ENCODE measurements at places on chromosomes 7 and 10.

GRCh38 chr7:37116093-37116701 is 332.5 kb downstream of the ELMO1 start:
- DNase-seq: no peak

- no peak for DNase-seq
Observed at GRCh38 chr7:133355325-133355708, 102.4 kb downstream of the EXOC4 start.

DNA sequence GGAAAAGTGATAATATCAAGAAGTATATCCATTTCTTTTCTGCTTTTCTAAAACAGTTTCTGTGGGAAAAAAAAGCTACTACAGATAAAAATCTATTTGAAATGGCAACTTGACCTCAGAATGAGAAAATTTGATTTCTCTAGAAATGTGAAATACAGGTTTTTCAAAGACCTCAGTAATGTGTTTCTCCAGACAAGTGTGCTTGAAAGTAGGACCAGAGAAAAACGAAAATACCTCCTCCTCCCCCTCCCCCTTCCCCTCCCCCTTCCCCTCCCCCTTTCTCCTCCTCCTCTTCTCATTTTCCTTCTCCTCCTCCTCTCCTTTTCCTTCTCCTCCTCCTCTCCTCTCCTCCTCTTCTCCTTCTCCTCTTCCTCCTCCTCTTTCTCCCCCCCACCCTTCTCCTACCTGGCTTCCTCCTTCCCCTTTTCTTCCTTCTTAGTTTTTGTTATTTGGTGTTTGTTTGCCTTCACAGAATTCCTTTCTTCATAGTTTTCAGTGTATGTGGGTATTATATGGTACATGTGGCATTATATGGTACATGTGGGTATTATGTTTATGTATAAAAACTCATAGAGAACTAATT is 179.4 kb downstream of the CDK14 start:
- DNase-seq: no peak

DNA sequence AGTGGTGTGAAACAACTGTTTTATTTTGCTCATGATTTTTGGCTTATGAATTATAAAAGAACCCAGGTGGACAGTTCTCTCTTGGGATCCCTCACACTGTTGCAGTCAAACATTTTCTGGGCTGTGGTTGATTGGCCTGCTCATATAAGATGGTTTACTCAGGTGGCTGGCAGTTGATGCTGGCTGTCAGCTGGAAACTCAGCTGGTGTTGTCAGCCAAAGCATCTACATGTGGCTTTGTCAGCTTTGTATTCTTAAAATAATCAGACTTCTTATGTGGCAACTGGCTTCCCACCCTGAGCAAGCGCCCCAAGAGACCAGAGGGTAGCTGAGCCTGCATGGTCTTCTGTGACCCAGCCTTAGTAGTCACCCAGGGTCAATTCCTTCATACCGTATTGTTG is 534.7 kb downstream of the NRG3 start:
- DNase-seq: no peak

- no peak for DNase-seq
Observed at GRCh38 chr10:38038932-38039245, 28.4 kb downstream of the ZNF33A start.

DNA sequence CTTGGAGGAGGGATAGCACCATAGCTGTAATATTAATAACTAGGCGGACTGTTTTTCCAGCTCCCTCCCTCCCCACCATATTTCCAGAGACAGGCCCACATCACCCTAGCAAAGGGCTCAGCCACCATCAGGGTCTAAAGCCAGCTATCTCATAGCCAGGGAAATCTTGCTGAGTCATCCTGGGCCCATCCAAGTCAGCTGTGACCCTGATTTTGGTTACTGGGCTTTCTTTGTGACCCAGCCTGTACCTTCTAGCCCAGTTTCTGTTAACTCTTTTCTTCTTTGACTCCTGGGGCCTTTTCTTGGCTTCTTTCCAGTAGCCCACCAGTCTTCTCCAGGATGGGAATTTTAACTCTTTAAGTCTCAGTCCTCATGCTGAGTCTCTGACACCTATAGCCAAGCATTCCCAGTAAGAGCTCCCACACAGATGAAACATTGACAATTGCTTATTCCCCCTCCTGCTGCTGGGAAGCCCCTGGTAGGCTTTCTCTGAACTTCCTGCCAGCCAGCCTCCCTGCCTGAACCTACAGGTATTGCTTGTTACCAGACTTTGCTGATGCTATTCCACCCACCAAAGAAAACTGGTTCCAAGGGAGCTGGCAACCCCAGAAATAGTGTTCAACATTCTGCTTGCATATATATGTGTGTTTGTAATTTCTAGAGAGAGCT is 34.8 kb upstream of the ADO start:
- DNase-seq: no peak

GRCh38 chr10:57692255-57692980 is 575.3 kb downstream of the IPMK start:
- no peak for DNase-seq

DNA sequence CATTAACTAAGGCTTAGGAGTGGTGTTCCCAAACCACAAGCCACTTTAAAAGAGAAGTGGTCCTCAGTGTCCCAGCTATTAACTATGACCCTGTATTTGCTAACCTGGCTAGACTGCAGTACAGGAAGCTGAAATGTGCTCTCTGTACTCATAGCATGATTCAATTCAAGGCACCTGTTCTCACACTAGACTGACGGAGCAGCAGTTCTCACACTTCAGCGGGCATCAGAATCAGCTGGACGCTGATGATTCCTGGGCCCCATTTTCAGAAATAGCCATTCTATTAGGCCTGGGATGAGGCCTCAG is 24.5 kb upstream of the MSRB2 start:
- DNase-seq: no peak

GRCh38 chr10:112763916-112764520 is 186.0 kb upstream of the TCF7L2 start:
- no peak for DNase-seq

GRCh38 chr10:97046456-97047082 is 139.2 kb downstream of the SLIT1 start:
- DNase-seq: no peak

DNA sequence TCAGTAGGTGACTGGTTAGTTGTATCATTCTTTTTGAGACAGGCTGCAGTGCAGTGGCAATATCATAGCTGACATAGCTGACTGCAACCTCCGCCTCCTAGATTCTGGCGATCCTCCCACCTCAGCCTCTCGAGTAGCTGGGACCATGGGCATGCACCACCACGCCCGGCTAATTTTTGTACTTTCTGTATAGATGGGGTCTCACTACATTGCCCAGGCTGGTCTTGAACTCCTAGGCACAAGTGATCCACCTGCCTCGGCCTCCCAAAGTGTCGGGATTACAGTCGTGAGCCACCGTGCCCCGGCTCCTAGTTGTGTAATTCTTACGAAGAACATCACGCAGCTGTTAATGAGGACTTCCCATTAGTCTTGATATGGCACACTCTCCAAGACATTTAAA is 123.4 kb upstream of the VKORC1L1 start:
- DNase-seq: no peak

DNA sequence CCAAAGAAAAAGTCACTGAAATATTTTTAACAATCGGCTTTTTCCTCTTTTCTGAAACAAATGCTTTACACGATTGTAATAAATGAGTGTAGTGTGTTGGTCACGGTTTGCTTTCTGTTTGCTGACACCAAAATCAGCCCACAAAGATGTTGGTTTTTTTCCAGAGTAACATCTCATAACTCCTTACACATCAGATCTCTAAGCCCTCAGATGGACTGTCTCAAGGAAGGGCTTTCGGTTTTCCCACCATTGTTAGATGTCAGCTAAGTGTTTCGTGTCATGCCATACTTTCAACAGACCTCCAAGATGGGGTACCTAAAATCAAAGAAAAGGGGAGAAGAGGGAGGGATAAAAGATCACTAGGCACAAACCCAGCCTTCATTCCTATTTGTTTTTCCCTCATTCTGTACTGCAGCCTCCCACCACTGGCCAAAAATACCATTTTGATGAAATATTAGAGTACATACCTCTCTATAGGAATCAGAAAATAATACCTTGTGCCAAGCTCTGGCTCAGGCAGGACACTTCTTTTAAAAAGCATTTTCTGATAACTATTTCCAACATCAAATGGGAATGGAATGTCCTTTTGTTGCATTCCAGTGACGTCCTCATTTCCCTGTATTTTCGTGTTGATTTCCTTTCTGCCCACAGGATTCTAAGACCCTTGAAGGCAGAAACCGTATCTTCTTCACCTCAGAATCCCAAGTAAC is 159.1 kb downstream of the DGKI start:
- DNase-seq: no peak

GRCh38 chr7:70066844-70067243 is 468.6 kb downstream of the AUTS2 start:
- no peak for DNase-seq

- DNase-seq: no peak
Observed at GRCh38 chr10:15482156-15482555, 111.1 kb upstream of the FAM171A1 start.

DNA sequence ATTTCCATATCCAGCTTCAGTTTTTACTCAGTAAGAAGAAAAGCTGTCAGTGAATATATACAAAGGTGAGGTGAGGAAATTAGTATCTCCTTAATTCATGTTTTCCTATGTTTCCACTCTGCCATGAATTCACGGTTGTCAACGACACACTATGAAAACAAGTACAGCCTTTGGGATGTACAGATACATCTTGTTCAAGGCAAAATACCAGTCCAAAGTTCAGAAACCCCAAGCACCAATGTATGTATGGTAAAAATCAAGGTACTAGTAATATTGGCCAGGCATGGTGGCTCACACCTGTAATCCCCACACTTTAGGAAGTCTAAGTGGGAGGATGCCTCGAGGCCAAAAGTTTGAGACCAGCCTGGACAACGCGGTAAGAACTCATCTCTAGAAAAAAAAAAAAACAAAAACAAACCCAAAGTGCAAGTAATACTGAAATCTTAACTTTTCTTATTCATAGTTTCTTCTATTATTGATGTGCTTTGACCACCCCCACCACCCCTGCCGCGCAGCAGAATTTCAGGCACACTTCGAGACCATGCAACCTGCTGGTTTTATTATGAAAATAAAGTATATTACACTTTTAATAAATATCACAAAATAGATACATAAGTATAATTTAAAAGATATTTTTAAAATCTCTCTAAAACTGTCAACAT is 3.5 kb downstream of the ESYT2 start:
- DNase-seq: no peak

GRCh38 chr10:80057171-80057570 is 21.3 kb upstream of the TMEM254 start:
- no peak for DNase-seq

DNA sequence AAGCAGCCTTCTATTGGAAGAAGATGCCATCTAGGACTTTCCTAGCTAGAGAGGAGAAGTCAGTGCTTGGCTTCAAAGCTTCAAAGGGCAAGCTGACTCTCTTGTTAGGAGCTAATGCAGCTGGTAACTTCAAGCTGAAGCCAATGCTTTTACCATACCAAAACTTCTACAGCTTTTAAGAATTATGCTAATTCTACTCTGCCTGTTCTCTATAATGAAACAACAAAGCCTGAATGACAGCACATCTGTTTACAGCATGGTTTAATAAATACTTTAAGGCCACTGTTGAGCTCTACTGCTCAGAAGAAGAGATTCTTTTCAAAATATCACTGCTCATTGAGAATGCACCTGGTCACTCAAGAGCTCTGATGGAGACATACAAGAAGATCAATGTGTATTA is 951.9 kb upstream of the LRRN3 start:
- no peak for DNase-seq

GRCh38 chr10:54396031-54396430 is 405.0 kb downstream of the PCDH15 start:
- no peak for DNase-seq

DNA sequence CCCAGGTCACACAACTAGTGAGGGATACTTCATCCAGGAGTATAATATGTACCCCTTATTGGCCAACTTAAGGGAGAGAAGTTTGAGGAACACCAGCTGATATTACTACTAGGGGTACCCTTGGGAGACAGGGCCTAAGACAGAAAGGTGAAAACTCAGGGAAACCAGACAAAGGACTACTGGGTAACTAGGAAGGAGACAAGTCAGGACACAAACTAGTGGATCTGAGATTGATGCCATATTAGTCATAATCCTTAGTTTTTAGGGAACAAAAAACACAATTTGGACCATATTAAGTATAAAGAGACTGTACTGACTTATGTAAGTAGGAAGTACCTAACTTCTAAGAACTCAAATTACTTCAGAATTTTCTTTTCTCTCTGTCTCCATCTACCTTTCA is 79.3 kb upstream of the CCDC6 start:
- DNase-seq: no peak

DNA sequence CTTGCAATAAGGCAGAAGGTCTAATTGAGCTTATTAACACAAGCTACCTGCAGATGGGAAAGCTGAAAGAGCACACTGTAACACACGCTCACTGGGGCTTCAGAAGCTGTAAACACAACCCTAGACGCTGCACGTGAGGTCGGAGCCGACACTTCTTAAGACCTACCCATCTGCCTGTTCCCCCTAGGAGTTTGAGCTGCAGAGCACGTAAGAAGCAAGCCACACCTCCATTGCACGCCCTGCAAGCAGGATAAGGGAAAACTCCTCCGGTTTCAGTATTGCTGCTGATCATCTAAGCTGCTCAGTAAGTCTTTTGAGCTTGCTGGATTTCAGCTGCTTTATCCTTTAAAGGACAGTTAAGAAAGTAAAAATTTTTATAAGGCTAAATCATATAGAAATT is 244.0 kb upstream of the ZWINT start:
- no peak for DNase-seq

DNA sequence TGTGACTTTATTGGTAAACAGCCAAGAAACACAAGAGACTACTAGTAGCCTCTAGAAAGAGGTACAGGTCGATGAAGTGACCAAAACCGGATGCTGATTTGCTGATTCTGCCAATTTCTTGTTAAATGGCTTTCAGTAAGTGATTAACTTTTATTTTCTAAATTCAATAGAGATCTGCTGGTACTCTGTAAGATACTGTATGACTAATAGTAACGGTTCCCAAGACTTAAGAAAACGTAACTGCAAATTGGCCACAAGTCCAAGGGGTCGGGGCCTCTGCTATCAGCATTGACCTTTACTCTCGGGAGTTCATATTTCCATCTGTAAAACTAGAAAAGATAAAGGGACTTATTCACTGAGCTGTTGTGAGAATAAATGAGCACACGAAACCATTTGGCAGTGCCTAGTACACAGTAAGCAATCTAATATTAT is 1.4 kb downstream of the FAM3C start:
- DNase-seq: no peak

GRCh38 chr10:86671985-86672710 is 3.8 kb downstream of the LDB3 start:
- DNase-seq: no peak

- DNase-seq: no peak
Observed at GRCh38 chr7:142568435-142569097, 180.7 kb upstream of the PRSS1 start.

DNA sequence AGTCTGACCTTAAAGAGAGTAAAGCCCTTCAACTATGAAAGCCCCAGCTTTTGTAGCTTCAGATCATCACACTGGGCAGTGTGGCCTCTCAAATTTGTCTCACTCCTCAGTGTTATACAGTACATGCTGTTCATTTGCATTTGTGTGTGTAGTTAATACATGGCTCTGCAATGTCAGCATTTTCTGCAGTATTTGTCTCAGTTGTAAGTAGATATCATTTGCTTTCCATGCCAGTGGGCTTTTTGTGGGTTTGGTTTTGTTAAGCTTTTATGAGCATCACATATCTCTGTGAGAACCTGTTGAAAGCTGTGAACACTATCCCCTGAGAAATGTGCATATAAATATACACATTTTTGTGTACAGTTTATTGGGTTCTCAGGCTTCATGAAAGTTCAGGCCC is 57.0 kb downstream of the ZNF277 start:
- DNase-seq: no peak
